ENCODE measurements at places on chromosomes 6 and 20. TPM values are rescaled to one million over a fixed set of nuclear protein-coding genes. Genes with fewer than 3 reads are reported as not detected.

DNA sequence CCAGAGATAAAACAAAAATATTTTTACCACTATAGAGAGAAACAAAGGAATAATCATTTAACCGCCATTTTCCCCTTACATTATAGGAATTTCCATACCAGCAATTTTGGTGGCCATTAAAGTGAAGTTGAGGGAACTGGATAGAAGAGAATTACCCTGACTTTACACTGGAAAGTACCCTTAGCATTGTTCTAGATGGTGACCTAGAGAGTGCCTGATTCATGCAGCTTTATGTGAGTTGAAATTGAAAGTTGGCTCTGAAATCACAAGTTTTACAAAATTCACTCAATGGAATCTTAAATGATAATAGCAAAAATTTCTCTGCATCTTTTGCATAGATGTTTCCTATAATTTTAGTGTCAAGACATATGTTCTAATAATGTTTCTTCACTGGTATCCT lies 55.7 kb upstream of the PREP start:
- no peak for DNase-seq

DNA sequence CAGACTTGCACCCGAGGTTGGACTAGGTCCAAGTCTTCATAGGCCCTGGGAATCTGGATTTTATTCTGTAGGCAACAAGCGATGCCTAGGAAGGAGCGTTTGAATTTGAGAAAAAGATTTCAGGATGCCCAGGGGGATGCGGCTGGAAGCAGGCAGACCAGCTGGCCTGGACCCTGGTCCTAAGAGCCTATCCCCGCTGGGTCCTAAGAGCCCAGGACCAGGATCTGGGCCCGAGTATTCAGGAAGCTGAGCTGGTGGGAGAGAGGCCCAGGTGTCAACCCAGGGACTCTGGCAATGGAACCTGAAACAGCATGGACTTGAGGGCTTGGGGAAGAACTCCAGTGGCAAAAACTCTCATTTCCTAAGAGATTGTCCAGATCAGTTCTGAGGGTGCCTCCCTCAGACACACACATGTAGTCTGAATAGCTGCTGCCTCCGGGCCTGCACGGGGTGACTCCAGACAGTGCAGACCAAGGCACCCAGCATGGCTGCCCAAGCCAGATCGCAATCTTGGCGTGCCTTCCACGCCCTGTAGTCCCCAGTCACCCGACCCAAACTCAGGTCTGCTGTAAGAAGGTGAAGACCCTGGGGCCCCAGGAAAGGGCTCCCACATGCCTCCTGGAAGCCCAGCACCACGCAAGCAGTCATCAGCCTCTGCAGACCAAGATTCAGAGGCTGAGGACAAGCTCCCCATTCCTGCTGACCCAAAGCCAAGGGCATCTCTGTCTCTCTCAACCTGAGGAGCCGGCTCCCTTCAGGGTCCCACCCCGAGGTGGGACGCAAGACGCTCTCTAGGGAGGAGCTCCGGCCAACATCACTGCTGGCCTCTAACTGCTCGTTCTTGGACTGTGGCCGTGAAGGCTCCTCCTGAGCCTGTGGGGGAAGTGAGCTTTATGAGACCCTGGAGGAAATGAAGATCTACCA lies 34.4 kb downstream of the RRBP1 start:
- no peak for DNase-seq

DNA sequence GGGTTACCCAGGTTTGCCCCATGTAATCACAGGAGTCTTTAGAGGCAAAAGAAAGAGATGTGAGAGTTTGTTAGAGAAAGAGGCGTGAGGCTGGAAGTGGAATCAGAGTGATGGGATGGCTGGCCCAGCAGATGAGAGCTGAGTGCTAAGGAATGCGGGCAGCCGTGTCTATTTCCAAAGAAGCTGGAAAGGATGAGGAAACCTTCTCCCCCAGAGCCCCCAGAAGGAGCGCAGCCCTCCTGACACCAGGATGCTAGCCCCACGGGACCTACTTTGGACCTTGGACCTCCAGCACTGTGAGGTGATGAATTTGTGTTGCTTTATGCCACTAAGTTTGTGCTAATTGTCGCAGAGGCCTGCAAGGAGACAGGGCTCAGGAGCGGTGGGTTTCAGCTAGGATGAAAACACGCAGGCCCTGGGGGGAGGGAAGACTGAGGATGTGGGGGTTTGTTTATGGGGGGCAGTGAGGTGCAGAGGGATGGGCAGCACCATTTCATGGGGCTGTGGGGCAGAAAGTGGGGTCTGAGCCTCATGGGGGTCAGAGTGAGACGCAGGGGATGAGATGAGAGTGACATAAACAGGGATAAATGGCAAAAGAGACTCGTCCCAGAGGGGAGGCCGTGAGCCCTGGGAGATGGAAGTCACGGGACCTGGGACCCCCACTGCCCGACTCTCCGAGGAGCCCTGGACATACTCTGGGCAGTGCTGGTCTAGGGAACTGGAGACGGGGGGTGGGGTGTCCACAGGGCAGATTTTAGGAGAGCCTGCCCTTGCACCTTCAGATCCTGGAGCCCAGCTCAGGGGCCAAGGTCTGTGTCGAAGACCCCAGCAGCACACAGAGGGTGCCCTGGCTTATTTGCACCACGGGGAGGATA lies 160.2 kb downstream of the NFATC2 start:
- DNase-seq, result no peak

DNA sequence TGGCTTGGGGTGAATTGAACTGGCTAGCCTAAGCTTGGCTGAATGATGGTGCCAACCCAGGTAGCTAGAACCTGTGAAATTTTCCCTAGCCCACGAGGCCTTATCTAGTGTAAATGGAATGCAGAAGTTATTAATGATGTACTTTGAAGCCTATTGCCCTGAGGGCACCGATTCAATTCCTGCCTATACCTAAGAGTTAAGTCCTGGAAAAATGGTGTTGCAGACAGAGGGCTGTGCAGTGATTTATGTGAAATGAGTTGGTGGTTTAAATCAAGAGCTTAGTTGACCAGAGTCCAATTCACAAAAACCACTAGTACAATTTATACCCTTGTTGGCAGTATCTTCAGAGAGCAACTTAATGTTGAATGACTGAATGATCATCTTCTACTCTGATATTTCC lies 373.8 kb upstream of the JAG1 start:
- no peak for DNase-seq

IYD gene
- total RNA-seq, result not detected

ZNF831 gene
- not detected for total RNA-seq

SLC17A9 gene
- not detected for total RNA-seq

All from myocyte (in vitro differentiated cells).